Stimulated activated CD4-positive, alpha-beta T cell treated with anti-CD3 and anti-CD28 coated beads, Interleukin-15, amount 100 ng/mL, for 1 hour (primary cell): ENCODE measurements at places on chromosomes 6 and 20.

- no peak for DNase-seq
Observed at GRCh38 chr6:137162692-137163306, 10.6 kb downstream of the IL22RA2 start.

DNA sequence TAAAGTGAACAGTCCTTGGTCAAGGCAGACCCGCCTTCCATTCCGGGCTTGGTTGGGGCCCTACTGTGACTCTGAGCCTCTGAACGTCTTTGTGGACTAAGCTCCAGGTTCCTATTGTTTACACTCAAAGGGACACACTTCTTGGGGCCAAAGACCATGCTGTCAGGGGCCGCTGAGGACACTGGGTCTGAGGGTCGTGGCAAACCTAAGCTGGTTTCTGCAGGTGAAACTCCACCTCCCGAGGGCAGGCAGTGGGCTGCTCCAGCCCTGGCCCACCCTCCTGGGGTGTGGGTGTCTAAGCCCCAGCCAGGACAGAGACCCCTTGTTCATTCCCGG, 43.1 kb downstream of the DSTN start:
- DNase-seq = no peak

GRCh38 chr20:59403962-59404314, 103.5 kb downstream of the EDN3 start:
- DNase-seq = no peak

DNA sequence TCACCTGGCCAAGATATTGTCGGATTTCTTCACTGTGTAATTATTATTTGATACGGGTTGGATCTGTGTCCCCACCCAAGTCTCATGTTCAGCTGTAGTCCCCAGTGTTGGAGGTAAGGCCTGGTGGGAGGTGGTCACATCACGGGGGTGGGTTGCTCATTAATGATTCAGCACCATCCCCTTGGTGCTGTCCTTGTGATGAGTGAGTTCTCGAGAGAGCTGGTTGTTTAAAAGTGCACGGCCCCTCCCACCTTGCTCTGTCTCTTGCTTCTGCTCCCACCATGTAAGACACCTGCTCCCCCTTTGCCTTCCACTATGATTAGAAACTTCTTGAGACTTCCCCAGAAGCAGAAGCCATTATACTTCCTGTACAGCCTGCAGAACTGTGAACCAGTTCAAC, 173.9 kb upstream of the PMEPA1 start:
- DNase-seq = no peak

GRCh38 chr6:71420095-71420692, 131.6 kb downstream of the OGFRL1 start:
- no peak for DNase-seq

GRCh38 chr6:84103029-84103428, 69.5 kb downstream of the MRAP2 start:
- DNase-seq = no peak

GRCh38 chr6:99563056-99563723, 5.3 kb downstream of the CCNC start:
- no peak for DNase-seq

DNA sequence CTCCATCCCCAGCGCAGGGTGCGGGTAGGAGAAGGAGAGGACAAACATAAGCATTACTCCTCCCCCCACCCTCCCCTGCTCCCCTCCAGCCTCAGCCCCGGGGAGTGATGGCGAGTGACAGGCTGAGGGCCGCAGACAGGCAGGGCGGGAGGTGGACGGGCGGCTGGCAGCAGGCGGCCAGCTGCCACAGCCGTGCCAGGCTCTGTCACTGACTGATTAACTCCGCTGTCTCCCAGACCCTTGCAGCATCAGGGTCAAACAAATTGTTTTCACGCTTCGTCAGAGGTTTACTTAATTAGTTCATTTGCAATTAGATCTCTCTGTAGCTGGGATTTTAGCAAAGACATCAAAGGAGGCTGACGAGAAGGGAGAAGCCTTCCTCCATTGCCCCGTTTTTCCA, 41.9 kb downstream of the FOXP4 start:
- no peak for DNase-seq
